ENCODE measurements at places on chromosomes 1 and 21.

DNA sequence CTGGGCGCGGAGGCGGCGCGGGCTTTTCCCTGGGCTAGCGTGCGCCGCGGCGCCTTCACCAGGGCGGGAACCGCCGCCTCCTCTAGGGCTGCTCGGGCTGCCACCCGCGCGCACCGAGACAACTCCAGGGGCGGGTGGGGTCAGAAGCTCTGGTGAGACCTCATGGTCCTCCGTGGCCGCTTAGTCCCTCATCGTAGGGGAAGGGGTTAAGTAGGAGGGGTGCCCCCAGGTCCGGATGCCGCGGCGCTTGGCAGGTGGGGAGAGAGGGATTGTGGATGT, 559 bp downstream of the SERTAD4 start:
- no peak for DNase-seq

GRCh38 chr1:226663327-226663704, 75.8 kb downstream of the ITPKB start:
- DNase-seq: no peak

DNA sequence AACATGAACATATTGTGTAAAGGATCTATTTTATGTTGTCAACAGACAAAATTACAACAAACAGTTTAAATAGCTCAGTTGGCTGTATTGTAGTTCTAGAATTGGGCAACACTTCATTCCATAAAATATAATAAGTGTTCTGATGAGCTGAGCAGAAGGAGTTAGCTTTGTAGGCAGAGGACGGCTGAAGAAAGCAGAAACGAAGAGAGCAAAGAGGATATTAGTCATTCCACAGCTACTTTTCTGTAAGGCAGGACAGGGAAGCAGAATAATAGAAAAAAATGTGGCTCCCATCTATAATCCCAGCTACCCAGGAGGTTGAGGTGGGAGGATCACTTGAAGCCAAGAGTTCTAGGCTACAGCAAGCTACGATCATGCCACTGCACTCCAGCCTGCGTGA, 20.2 kb upstream of the IVNS1ABP start:
- no peak for DNase-seq

- DNase-seq: no peak
These were observed 18.6 kb downstream of the KRTAP10-1 start for GRCh38 chr21:44521301-44521927.

GRCh38 chr1:223700942-223701637, 11.2 kb upstream of the CAPN2 start:
- no peak for DNase-seq

GRCh38 chr1:6961289-6961688, 176.0 kb downstream of the CAMTA1 start:
- no peak for DNase-seq

- no peak for DNase-seq
These were observed 2.7 kb upstream of the ERI3 start for GRCh38 chr1:44357710-44358109.

- DNase-seq: no peak
These were observed 39.0 kb upstream of the F3 start for GRCh38 chr1:94580367-94581115.

- DNase-seq: no peak
These were observed 459 bp downstream of the ARV1 start for GRCh38 chr1:230979389-230979716.
